ENCODE measurements at places on chromosomes 2 and 18.

DNA sequence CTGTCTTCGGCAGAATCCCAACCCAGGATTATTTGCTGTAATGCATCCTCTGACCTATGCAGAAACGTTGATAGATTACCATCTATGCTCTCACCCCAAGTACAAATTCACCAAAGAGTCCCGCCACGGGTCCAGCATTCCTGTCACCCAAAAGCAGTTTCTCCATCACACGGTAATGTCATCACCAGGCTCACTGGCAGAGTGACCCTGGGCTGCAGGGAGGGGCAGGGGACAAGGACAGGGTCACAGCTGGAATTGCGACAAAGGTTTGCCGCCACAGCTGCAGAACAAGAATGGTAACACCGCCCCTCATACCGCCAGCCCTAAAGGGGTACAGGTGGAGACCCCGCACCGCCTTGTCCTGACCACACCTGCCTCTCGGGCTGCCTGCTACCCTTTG lies 40.8 kb upstream of the TMEM177 start:
- no peak for DNase-seq

DNA sequence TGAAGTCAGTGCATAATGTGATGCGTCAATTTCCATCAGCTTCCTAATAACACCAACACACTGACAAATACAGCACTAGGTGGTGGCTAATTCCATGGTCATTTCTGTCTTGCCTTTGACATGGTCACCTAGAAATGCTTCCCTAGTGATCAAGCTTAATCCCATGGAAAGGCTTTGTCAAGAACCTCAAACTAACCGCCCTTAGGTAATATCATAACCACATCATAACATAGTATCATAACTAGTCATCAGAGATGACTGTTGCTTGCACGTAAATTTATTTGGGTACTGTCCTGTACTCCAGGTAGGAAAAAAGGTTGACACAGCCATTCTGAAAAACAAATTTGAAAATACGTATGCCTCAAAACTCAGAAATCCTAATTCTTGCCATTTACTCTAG lies 471.8 kb downstream of the IRS1 start:
- DNase-seq: no peak

DNA sequence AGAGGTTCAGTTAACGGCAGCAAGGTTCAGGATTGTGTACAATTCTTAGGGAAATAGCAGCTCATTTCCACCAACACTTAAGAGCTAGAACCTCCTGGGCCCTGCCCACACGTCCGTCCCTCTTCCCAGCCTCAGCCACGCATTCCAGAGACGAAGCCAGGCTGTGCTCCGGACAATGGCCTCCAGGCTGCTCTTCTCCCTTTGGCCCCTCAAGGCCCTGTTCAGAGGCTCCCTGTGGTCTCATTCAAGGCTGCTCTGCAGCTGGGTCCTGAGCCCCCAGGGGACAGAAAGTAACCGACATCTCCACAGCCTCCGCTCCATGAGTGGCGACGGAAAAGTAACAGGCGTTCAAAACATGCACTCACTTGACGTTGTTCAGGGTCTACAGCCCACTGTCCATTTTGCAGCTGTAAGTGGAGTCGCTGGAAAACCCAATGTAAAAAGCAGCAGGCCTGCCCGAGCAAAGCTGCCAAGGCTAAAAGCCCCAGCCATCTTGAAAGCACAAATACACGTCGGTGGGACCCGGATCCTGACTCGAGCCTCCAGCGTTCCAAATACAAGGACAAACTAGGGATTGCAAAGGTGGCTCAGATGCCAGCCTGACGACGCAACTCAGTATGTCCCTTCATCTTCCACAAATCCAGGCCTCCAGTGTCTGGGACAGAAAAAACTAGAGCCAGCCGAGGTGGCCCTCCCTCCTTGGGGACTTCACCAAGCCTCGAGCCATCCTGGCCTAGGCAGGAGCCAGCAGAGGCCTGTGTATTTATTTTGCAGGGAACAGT lies 76.9 kb downstream of the NDUFA10 start:
- no peak for DNase-seq

- no peak for DNase-seq
These were observed 244.9 kb upstream of the EPHA4 start for GRCh38 chr2:221817052-221817451.

GRCh38 chr2:74525717-74526648 lies at the start of gene DQX1:
TSS of gene DQX1 (minus strand) at chr2:74526231. CDS start at chr2:74525729, 502 bp downstream.
- peak; percentile 8 for DNase-seq
